ENCODE measurements at places on chromosomes 6 and 20.

GRCh38 chr6:41371992-41372831 is 36.8 kb downstream of the NCR2 start:
- no peak for DNase-seq

DNA sequence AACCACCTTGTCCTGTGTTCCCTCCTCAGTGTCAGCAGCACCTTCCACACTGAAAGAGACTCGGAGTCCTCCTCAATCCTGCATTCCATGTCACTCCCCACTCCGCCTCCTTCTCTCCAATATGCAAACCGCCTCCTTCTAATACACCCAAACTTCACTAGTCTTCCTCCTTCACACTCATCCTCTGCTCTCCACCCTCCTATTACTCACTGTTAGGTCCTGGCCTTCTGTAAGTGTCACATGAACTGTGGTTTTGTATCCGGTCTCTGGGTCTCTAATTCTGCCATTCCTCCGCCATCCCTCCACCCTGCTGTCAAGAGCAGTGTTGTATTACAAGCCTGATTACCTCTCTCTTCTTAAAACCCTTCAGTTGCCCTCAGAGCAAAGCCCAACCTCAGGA is 200.5 kb upstream of the CDYL start:
- DNase-seq, result no peak

DNA sequence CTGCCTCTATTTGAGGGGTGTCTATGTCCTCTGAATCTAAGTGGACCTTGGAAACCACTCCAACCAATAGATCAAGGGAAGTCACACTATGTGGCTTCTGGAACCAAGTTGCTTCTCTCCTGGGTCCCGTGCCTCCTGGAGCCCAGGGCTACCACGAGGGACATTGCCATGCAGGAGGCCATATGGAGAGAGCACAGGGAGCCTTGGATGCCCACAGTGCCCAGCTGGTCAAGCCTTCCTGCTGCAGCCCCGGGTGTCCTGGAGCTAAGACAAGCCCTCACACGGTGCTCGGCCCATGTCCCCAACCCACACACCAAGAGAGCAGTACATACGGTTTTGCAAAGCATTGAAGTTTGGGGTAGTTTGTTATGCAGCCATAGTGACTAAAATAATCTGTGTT is 231.6 kb downstream of the SYNDIG1 start:
- DNase-seq, result no peak

DNA sequence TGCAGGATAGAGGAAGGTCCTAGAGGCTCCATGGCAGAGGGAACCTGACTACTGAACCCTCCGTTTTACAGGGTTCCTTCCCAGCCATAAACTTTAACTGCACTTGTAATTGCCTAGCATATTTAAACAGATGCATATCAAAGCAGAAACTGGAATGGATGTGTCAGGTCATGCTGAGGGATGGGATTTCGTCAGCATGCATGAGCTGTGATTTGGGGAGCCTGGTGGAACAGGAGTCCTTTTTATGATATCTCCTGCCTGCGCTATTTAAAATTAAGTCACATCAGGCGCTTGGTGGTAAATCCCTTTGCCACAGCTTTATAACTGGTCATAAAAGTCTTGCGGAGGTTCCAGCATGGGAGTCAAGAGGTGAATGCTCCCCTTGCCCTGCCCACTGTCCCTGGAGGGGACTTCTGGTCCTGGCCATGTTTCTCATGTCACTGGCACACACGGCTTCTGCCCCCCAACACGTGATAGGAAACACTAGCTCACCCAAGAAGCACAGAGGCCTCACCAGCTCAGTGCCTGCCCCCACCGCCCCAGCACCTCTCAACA is 26.0 kb upstream of the PCMTD2 start:
- DNase-seq, result no peak

DNA sequence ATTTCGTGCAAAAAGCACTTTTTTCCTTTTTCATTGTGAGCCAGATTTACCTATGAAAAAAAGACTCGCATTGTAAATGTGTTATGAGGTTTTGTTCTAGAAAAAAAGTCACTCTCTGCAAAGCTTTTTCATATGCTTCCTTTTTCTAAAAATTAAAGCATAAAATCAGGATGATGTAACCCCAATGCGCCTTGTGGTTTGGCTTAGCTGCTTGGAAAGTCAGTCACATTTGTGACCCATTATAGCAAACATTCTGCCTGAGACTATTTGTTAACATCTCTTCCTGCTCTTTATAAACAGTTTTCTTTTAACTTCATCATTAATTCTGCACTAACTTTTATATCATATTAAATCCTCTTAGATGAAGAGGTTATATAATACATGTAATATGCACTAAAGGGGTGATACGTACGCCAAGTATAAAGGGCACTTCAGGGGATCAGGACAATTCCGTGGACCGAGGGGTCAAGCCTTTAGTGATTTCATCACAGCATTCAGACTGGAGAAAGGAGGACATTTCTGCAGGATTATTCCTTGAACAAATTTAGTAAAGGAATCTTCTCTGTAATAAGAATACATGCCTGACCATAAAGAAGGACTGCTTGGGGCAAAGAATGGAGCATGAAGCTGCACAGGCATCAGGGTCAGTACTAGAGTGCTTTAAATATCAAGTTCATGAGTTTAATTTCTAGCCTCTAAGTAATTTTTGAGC is 48.1 kb upstream of the SMLR1 start:
- DNase-seq, result no peak

DNA sequence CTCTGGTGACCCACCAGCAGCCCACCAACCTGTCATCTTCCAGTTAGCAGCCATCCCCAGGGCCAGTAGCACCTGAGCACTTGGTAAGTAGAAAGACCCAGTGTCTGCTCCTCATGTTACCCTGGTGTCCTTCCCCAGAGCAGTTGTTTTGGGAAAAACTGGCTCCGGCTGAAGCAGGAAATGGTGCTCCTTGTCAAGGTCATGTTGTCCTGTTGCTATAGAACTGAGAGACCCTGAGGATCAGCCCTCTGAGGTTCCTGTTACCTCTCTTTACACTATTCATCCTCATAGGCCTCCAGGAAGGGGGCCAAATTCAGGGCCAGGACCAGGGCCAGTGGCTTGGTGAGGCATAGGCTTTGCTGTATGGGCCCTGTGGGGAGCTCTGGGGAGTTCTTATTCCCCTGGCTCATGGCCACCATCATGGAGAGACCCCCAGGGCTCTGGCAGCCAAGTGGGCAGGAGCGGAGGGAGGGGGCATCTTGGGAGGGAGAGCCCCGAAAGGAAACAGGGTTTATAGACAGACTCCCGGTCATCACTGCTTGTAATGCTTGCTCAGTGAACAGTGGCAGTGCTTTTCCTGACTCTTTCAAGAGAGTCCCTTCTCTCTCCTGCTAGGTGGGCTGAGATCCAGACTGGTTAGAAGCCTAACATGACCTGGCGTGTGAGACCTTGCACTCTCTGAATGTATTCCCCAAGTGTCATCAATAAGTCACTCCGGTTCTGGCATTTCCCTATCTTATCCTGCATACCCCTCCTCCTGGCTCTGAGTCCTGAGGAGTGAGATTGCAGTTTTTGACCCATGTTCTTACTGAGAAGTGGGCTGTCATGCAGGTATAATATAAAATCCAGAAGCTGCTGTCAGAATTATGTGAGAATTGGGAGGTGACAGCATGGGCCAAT is 50.7 kb downstream of the PPARD start:
- DNase-seq, result no peak

GRCh38 chr6:51814418-51814817 is 273.0 kb downstream of the PKHD1 start:
- no peak for DNase-seq

- DNase-seq, result no peak
Measured at GRCh38 chr6:100465701-100466409, 1.1 kb upstream of the SIM1 start.

DNA sequence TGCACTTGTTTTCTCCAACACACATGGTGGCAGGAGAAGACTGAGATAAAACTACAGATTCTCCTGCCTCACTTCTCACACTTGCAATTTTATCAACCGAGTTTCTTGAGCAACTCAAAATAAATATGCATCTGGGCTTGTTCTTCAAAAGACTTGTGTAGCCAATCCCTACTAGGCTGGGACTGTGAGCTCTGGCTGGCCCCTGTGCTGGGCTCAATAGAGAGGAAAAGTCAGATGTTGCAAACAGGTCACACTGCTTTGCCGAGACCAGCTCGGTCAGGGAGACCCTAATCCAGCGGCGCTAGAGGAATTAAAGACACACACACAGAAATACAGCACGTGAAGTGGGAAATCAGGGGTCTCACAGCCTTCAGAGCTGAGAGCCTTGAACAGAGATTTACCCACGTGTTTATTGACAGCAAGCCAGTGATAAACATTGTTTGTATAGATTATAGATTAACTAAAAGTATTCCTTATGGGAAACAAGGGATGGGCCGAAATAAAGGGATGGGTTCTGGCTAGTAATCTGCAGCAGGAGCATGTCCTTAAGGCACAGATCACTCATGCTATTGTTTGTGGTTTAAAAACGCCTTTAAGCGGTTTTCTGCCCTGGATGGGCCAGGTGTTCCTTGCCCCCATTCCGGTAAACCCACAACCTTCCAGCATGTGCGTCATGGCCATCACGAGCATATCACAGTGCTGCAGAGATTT is 32.7 kb downstream of the FAM50B start:
- DNase-seq, result no peak

- no peak for DNase-seq
Measured at GRCh38 chr20:32909896-32910571, 51.3 kb downstream of the EFCAB8 start.

DNA sequence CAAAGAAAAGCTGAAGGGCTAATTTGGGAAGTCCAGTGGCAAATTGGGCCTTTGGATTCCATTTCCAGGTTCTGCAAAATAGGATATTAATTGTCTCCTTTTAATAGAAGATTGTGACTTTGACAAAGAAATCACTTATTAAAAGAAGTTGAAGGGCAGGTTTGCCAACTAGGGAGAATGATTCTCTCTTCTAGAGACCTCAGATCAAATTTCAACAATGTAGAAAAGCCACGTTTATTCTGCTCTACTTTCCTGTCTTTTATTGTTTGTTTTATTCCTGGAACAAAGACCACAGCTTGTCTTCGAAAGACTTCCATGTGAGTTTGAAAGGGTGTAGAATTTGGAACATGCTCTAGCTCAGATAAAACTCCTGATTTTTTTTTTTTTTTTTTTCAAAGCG is 65.5 kb upstream of the PRL start:
- DNase-seq, result no peak

DNA sequence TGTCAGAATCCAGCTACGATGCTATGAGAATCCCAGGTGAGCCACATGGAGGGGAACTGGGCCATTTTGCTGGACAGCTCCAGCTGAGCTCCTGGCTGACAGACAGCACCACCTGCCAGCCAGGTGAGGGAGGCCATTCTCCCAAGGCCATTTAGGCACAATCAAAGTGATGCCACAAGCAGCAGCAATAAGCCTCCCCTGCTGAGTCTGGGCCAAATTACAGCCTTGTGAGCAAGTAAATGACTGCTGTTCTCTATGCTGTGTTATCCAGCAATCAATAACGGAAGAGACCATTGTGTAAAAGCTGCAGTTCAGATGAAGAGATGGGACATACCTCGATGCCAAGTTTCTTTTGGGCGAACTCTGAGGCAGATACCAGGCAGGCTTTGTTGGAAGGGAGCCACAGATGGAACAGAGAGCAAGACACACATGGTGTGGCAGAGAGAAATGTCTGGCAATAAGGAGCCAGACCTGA is 14.0 kb upstream of the SCGN start:
- DNase-seq, result no peak

- DNase-seq, result no peak
Measured at GRCh38 chr6:35492258-35492973, 4.5 kb downstream of the TEAD3 start.

DNA sequence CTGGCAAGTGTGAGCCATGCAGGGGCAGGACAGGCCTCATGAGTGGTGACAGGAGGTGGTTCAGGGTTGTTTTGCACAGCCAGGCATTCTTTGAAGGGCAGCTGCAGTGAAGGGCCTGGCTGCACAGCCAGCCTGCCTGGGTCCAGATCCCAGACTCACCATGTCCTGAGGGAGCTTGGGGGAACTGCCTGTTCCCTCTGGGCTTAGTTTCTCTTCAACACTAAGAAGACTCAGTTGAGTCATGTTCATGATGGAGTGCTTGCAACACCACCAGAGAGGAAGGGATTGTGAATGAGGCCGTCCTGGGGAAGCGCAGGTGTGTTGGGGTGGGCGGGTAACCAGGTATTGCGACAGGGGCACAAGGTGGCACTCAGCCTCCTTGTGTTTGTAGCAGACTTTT is 102.4 kb downstream of the CDH26 start:
- DNase-seq, result no peak

DNA sequence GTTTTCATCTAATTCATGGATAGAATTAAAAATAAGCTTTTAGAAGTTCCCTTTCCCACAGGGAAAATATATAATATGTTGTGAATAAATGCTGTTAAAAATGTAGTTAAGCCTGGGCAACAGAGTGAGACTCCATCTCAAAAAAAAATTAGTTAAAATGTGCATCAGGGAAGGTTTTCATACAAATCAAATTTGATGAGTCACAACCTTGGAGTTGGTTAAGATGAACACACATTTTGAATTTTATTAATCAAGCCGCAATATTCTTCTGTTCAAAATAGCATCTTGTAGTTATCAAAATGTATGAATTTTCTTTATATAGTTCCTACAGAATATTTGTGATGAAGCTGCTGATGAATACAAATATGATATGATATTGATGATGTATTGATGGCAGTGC is 30.9 kb upstream of the SERPINB9 start:
- no peak for DNase-seq
